ENCODE measurements at places on chromosomes 12 and 14.

DNA sequence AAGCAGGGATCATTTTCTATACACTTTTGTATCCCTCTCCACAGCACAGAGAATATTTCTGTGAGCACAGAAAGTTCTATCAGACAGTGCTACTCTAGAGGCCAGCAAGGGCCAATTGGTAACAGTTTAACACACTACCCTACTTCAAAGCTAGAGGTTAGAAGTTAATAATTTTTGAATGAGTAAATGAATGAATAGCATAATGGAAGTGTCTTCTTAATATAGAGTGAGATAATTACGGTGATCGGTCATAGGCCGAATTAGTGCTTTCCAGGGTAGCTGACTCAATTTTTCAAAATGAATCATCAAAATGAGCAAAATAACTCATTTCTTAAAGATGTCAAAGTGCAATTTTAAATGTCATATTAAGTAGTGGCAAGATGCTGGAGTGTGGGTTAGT lies 67.0 kb upstream of the CCDC198 start:
- no peak for DNase-seq

- no peak for DNase-seq
These were observed 102.1 kb downstream of the BCL11B start for GRCh38 chr14:99169776-99170356.

GRCh38 chr12:11075642-11076041 lies 13.5 kb upstream of the TAS2R46 start:
- no peak for DNase-seq

DNA sequence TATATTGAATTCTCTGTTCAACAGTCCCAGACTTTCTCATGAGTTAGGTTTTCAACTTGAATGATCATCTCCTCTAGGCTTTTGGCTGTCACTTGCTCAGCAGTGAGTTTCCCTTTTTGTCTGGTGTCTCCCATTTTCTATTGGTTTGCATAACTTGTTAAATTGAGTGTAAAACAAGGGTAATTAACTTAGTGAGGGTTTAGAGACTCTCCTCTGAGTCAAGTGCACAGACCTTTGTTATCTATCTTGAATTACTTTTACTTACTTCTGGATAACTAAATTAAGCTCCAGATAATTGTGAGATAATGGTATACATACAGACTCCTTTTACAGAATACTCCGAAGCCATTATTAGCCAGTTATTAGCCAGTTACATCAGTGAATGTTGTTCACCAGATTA lies 22.0 kb downstream of the MLXIP start:
- no peak for DNase-seq

GRCh38 chr12:70400124-70400523 lies 34.0 kb downstream of the KCNMB4 start:
- no peak for DNase-seq

DNA sequence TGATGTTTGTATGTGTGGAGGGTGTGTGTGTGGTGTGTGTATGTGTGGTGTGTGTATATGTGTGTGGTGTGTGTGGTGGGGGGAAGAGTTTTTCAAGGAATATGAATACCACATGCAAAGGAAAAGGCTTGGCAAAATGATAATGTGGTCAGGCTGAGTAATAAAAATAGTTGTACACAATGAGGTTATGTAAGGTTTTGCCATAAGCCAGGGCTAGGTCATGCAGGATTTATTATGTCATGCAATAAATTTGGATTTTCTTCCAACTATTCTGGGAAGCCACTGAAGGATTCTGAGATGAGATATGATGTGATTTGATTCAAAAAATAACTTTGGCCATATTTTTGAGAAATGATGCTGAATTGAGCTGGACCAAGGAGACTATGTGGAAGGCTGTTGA lies 1191.6 kb upstream of the SEL1L start:
- DNase-seq = no peak

GRCh38 chr14:104329793-104330192 lies 191.4 kb downstream of the KIF26A start:
- no peak for DNase-seq

GRCh38 chr14:63737582-63738006 lies 9.7 kb upstream of the SGPP1 start:
- no peak for DNase-seq

DNA sequence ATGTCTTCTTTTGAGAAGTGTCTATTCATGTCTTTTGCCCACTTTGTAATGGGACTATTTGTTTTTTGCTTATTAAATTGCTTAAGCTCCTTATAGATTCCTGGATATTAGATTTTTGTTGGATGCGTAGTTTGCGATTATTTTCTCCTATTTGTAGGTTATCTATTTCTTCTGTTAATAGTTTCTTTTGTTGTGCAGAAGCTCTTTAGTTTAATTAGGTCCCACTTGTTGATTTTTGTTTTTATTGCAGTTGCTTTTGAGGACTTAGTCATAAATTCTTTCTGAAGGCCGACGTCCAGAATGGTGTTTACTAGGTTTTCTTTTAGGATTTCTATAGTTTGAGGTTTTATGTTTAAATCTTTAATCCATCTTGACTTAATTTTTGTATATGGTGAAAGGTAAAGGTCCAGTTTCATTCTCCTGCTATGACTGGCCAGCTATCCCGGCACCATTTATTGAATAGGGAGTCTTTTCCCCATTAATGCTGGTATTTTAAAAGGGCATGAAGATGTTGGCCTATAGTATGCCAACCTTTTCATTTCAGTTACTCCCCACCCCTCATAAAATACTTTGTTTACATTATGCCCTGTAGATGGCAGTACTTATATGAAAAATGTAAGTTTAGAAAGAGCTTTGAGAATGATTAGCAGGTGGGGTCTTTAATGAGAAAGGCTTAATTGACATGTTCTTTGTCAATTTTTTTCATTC lies 62.9 kb upstream of the PSMA6 start:
- DNase-seq = no peak

- no peak for DNase-seq
These were observed 8.1 kb downstream of the ZNF219 start for GRCh38 chr14:21090194-21090939.

DNA sequence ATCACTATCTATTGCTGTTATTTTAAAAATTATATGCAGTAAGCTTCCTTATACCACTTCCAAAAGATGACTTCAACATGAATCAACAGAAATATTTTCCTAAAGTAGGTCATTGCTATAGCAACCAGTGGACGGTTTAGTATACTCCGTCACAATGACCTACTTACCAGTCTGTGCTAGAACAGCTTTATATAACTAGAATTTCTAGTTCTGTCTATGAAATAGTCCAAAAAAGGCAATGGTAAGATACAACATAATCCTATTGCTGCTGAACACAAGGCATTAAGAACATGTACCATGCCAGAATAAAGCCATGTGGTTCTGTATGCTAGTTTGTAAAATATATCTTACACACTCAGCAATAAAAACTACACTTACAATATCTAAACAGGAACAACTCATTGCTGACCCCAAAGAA lies 40.7 kb upstream of the MTERF2 start:
- no peak for DNase-seq

GRCh38 chr14:61477712-61478462 lies 156.5 kb downstream of the PRKCH start:
- no peak for DNase-seq

- DNase-seq = no peak
These were observed 389.1 kb downstream of the GRIN2B start for GRCh38 chr12:13592063-13592942.

GRCh38 chr12:69412655-69413054 lies 53.1 kb downstream of the YEATS4 start:
- no peak for DNase-seq

DNA sequence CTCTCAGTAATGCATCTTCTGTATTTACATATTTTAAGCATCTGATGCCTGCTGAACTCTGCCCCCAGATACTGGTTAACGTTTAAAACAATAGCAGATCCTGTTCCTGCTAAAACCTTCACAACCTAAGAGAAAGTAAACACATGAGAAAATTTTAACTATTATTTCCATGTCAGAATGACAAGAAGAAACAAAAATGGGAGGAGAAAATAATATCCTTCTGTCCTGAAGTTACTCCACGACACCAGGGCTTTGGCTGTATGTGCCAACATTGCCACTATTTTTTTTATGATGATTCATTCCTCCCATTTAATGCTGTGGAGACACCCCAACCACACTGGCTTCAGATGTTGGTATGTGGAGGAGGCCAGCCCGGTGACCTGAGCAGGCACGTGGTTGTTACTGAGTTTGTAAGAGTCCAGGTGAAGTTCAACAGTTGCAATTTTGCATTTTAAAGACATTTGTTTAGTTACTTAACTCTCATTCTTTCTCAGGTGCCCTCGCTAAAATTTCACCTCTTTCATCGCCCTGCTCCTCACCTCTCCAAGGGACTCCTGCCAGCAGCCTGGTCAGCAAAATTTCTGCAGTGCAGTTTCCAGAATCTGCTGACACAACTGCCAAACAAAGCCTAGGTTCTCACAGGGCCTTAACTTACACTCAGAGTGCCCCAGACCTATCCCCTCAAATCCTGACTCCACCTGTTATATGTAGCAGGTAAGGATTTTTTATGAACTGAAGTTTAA lies 65.5 kb upstream of the SLCO1C1 start:
- DNase-seq = no peak

DNA sequence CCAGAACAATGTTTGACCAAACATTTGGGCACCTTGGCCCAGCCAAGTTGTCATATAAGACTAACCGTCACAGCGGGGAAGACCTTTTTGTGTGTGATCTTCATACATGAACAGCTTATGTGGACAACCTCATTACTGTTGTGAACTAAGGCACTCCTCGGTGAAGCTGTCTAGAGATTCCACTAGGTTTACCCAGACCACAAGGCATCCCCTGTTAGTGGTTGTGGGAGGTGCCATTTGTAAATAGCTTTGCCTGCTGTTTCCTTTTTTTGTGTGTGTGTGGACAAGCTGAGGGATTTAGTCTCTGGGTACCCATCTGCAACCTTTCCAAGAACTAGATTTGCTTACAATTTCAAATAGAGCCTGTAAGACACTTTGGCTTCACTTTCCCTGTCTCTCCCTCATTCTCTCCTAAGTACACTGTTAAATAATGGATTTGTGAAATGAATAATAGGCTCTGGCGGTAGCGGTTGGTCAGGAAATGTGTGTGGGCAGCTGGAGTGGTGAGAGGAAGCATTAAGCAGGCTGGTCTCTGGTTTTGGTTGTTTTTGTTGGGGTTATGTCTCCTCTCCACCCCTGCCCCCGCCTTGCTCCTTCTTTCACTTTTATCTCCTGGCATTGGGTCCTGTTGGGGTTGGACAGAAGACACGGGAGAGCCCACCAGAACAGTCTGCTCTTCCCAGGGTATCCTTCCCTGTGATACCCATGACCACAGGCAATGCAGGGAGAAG lies 727.6 kb downstream of the VRK1 start:
- no peak for DNase-seq

GRCh38 chr12:6178981-6179761 lies 21.0 kb upstream of the CD9 start:
- DNase-seq = no peak

DNA sequence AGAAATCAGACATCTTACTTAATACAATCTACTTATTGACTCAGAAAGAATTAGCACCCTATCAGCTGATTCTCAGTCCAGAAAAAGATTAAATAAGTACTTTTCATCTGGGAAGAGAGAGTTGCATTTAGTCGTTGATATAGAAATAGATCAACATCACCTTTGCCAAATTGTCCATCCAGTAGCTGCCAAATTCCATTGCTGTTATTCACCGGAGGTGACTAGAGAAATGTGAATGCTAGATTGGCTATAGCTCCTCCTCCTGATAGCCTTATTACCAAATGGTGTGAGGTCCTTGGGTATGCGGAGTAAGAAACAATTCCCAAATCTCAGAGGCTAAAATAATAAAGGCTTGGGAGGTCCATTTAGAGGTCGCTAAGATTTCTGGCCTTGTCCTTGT lies 723.3 kb upstream of the FLRT2 start:
- no peak for DNase-seq

DNA sequence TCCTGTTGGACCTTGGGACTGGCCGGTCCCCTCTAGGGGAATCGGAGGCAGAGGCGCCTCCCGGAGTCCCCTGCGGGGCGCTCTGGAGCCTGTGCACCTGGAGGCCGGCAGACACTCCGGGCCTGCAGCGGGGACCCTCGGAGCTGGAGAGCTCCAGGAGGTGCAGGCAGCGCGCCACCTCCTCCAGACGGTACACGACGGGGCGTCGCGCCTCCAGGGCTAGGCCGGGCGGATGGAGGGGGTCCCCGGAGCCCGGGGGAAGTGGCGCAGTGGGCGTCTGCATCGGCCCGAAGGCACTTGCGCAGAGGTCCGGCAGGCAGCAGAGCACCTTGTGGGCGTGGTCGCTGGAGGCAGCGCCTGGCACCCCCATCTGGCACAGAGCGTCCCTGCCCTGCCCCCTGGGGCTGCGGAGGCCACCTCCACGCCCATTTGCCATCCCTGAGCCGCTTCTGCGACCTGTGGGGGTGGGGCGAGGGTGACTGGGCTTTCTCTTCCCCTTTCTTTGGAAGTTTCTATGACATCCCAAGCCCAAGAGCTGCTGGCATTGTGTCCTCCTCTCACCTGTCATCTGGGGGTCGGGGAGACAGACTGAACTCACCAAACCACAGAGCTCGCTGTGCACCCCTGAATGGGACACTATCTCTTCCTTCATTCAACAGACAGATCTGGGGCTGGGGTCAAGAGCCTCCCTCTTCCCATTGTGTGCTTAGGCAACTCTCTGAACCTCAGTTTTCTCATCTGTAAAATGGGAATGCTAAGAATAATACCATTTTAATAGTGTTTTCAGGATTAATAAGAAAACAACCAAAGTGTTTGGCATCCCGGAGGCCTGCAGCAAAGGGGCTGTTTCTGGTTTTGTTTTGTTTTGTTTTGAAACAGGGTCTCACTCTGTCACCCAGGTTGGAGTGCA lies 37.5 kb upstream of the CORO1C start:
- DNase-seq = no peak

GRCh38 chr12:49944046-49944445 lies 6.5 kb upstream of the AQP2 start:
- DNase-seq = no peak

All from stimulated activated CD4-positive, alpha-beta T cell treated with anti-CD3 and anti-CD28 coated beads, Interleukin-15, amount 100 ng/mL, for 1 hour (primary cell).